ENCODE measurements at places on chromosomes 7 and 10. TPM values are rescaled to one million over a fixed set of nuclear protein-coding genes. Genes with fewer than 3 reads are reported as not detected.

DNA sequence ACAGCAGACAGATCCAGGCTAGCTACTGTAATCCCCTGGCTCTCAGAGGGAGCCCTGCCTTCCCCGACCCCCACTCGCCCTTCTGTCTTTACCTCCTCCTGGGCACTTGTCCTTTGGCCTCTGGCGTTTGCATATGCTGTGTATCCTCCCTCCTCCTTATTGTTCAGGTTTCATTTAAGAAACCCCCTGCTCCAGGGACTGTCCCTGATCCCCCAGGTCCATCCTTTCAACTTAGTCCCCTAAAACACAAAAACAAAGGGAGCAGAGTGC lies 25.7 kb downstream of the GRID1 start:
- no peak for DNase-seq

DNA sequence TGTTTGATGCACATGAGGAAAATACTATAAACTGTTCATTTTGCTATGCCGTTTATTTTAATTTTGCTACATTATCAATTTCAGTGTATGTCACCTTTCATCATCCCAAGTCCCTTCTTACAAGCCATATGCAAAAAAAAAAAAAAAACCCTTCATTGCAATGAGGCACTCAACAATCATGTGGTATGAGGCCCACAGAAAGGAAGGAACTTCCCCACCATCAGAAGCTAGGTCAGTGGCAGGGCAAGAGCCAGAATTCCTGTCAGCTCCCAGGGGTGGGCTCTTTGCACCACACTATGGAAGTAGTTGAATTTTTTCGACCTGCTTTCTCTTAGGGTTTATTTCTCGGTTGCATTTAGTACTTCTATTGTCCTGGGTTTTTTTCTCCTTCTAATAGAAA lies 75.4 kb downstream of the NOC3L start:
- no peak for DNase-seq

DNA sequence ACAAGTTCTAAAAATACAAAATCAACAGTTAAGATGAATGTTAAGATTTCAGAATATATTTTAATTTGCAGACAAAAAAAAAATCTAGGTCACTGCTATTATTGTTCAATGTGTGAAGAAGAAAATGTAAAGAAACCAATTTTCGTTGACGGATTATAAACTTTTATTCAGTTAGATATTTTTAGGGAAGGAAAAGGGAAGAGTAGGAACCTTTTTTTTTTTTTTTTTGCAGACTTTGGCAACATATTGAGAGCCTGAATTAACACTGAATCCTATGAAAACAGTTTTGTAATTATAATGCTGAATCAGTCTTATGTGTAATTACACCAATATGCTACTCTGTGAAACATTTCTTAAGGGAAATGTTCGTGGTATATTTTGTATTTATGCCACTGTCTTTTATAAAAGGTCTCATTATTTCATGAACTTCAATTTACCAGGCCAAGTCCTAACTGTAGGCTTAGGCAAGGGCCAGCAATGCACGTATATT lies 106.3 kb downstream of the ST8SIA6 start:
- DNase-seq = no peak

DNA sequence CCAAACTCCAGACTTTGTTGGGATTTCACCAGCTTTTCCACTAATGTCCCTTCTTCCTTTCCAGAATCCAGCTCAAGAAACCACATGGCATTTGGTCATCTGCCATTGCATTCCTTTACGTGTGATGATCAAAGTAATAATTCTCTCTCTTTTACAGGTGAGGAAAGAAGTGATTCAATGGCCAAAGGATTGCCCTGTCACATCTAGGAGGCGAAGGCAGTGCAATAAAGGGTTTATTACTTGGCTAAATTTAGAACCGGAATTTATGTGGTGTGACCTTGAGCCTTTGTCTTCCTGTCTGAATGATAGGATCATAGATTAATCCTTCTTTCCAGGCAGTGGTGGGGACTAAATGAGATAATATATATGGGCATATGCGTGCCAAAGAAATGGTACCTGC lies 58.3 kb upstream of the COBL start:
- DNase-seq = no peak

GRCh38 chr7:131219312-131220041 lies 108.2 kb upstream of the MKLN1 start:
- peak; percentile 7 for DNase-seq

GRCh38 chr7:5396542-5396941 lies 27.1 kb downstream of the TNRC18 start:
- DNase-seq = peak; percentile 60

GRCh38 chr10:60828489-60828852 lies 50.2 kb downstream of the CDK1 start:
- DNase-seq = no peak

- DNase-seq = no peak
Observed at GRCh38 chr10:91190388-91190870, 30.0 kb upstream of the PCGF5 start.

GRCh38 chr7:18420108-18420507 lies 75.4 kb upstream of the HDAC9 start:
- DNase-seq = no peak

DNA sequence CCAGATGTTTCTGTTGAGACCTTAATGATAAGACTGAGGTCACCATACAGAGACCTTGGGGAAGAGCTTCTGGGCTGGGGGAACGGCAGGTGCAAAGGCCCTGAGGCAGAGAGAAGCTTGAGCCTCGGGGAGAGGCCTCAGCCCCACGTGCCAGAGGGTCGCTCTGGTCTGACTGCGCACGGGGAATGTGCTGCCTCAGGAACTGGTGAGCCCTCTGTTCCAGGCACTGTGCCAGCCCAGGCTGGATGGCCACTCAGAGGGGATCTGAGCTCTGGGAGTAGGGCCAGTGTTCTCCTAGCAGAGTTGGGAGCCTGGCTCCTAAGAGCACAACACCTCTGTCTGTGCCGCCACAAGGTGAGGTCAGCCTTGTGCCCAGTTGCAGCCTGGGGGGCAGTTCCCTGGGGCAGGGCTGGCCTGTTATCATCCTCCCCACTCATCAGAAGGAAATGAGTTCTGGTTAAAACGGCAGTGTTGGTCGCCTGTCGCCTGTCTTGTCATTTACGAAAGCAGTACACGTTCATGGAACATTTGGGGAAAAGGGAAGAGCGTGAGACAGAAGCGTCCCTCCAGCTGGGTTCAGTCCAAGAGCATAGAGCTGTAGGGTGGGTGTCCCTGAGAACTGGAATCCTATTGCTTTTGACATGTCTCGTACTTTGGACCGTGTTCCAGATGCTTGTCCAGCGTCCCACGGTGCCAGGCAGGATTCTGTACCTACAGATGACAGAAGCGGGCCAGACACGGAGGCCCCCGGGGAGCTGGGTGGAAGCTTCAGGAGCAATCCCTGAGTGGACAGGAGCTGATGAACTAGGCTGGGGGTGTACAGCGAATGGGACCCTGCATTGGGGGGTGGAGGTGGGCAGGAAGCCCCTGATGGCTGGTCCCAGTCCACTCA lies 4.3 kb downstream of the TTYH3 start:
- DNase-seq = no peak

DNA sequence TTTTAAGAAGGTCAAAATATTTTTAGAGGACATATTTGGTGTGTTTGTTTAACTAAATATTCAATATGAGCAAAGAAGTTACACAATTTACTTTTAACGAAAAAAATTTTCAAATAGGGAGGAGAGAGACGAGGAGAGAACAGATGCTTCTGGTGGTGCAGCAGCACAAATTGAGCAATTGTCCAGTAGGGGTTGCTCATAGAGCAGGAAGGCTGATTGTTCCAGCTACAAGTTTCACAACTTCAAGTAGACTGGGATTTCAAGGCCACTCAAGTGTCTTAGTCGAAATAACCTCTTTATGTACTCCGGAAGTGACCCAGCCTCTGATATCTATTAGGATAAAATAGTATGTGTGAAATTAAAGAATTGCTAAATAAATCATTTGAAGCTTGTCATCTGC lies 197.9 kb downstream of the HDAC9 start:
- DNase-seq = no peak

DNA sequence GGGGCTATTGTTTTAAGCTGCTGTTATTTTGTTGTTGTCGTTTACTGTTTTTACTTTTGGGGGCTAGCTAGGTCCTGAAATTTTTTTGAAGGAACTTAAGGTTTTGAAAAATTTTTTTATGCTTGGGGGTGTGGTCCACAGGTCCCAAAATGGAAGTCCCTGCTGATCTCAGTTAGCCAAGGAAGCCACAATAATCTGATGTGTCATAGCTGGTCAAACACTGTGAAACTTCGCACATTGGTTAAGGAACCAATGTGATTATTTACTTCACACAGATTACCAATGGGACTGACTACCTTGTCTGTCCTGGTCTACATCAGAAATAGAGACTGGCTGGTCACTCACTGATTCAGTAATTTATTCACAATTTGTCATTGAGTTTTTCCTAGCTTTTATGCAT lies 29.5 kb upstream of the HYCC1 start:
- DNase-seq = no peak

- DNase-seq = no peak
Observed at GRCh38 chr10:75276069-75276872, 40.5 kb upstream of the COMTD1 start.

DNA sequence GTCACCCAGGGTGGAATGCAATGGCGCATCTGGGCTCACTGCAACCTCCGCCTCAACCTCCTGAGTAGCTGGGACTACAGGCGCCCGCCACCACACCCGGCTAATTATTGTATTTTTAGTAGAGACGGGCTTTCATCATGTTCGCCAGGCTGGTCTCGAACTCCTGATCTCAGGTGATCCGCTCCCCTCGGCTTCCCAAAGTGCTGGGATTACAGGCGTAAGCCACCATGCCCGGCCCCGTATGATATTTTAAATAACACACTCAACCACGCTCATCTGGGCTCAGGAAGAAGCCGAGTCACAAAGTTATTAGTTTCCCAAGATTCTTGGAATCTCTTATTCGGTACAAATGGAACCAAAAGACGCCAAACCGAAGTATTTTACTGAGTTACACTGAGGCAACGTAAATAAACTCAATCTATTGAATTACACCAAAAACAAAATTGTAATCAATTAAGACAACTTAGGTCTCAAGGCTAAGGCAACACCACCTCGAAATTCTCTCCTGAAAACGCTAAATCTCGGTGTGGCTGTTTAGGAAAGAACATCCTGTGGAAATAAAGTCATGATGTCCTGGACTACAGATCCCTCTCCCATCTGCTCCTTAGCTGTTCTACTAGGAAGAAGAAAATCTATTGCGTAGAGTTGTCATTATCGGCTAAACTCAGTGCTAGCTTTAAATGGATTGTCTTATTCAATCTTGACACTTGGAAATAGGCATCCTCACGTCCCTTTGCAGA lies 910 bp downstream of the ARHGAP19 start:
- no peak for DNase-seq

DNA sequence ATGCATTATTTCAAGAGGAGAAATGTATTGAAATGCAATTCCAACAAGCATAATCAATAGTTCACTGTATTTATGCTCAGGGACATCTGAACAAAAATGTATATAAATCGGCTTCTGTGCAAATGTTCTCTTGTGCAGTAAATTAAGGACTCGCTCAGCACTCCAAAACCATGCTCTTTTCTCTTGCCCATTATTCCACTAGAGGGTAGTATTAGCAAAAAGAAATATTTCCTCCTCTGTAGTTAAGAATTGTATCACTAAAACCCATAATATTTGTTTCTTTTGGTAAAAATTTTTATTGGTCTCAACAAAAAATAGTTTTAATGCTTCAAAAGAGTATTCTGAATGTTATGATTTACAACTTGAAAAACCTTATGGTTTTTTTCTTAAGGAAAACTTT lies 803.1 kb downstream of the PCDH15 start:
- DNase-seq = no peak

- DNase-seq = no peak
Observed at GRCh38 chr7:104900525-104901239, 113.3 kb upstream of the KMT2E start.

GRCh38 chr10:98374217-98374985 lies 40.6 kb downstream of the PYROXD2 start:
- no peak for DNase-seq

DNA sequence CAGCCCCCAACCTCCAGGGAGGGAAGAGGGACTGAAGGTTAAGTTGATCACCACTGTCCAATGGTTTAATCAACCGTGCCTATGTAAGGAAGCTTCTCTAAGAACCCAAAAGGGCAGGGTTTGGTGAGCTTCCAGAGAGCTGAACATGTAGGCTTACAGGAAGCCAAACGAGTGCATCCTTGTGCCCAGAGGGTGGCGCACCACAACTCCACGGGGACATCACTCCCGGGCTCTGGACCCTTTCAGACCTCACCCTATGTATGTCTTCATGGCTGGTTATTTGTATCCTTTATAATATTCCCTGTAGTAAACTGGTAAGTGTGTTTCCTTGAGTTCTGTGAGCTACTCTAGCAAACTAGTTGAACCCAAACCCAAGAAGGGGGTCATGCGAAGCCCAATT lies 11.5 kb upstream of the NFKB2 start:
- no peak for DNase-seq

- DNase-seq = no peak
Observed at GRCh38 chr7:78055001-78055573, 256.5 kb downstream of the PHTF2 start.

ARMC10 gene
- 22.8 TPM for total RNA-seq

LRRD1 gene
- not detected for total RNA-seq

PRSS37 gene
- total RNA-seq = not detected

TMED4 gene
- total RNA-seq = 84.5 TPM

CRTAC1 gene
- 0.22 TPM for total RNA-seq

HYAL4 gene
- not detected for total RNA-seq

DYDC2 gene
- total RNA-seq = not detected

GPR158 gene
- total RNA-seq = not detected

FKBP9 gene
- total RNA-seq = 1.6 TPM

OR2AE1 gene
- 1.3 TPM for total RNA-seq

ZPBP gene
- not detected for total RNA-seq

NANOS1 gene
- 0.38 TPM for total RNA-seq

NUTM2B gene
- 1.4 TPM for total RNA-seq

OR9A2 gene
- total RNA-seq = not detected
